Kidney (tissue), 22 donors: ENCODE measurements at places on chromosomes 6 and 20. TPM values are rescaled to one million over a fixed set of nuclear protein-coding genes. Genes with fewer than 3 reads are reported as not detected.

DNA sequence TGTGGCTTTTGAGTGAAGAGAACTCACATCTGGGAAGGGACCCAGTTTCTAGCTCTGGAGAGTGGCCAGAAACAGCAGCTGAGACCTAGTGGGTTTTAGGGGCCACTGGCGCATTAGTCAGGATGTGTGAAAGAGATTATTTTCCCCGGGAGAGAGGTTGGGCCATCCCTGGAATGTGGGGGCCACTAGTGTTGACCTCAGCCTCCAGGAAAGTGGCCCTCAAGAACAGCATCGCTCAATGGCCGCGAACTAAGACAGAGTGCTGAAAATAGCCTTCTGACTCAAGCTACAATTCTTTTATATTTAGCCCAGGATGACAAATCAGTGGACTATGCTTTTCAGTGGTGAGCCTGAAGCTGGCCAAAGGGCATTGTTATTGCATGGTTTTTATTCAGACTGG lies 210.4 kb upstream of the RNF24 start:
- no peak for DNase-seq

DNA sequence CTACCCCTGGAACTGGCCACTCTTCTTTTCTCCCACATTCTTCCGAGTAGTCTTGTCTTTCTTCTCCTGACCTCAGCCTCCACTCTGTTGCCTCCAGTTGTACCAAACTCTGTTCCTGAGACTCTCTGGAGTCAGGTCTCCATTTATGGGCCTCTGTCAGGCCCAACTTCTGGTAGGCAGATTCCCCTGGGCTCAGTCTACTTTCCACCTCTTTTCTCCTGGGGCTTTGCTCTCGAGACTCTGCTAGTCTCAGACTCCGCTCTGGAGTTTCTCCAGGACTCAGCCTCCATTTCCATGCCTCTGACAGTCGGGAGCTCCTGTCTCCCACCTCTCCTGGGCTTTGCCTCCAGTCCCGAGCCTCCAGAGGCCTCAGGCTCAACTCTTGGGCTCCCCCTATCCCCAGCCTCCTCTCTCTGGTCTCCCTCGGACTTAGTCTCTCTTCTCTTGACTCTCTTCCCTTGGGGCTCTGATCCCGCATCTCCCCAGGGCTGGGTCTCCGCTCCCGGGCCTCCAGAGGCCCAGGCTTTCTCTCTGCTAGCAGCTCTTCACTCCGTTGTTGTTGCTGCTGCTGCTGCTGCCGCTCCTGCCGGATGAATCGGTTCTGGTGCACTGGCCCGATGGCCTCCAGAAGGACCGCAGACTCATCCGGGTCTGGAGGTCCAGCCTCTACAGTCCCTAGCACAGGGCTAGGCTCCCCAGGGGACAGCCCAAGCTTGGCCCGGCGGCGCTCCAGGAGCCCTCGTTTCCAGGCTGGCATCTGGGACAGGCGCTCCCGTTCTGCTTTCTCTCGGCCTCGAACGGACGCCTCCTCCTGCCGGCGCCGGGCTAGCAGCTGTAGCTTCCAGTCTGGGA lies 1.1 kb downstream of the PPP1R18 start:
- no peak for DNase-seq

- DNase-seq = no peak
These were observed 133.6 kb upstream of the SGK1 start for GRCh38 chr6:134451529-134451928.

The IP6K3 gene
- 4.0 TPM for polyA plus RNA-seq
